ENCODE measurements at places on chromosomes 3 and 15. TPM values are rescaled to one million over a fixed set of nuclear protein-coding genes. Genes with fewer than 3 reads are reported as not detected.

KIF7 gene
- 14.6 TPM for total RNA-seq

LTF gene
- 0.45 TPM for total RNA-seq

DAZL gene
- total RNA-seq = not detected

SCN11A gene
- 0.71 TPM for total RNA-seq

- DNase-seq = no peak
Measured at GRCh38 chr3:106386050-106386449, 517.2 kb upstream of the CBLB start.

- no peak for DNase-seq
Measured at GRCh38 chr15:36050899-36051298, 504.9 kb upstream of the DPH6 start.

GRCh38 chr3:188685789-188686188, 486.0 kb upstream of the TPRG1 start:
- no peak for DNase-seq

GRCh38 chr15:60703207-60703933, 224.4 kb upstream of the ICE2 start:
- no peak for DNase-seq

- DNase-seq = no peak
Measured at GRCh38 chr15:54519577-54519976, 541.3 kb downstream of the UNC13C start.

Data from esophagus muscularis mucosa (tissue), 4 donors.